ENCODE measurements at places on chromosomes 1 and 21.
A peak's percentile ranks its signal among the peaks of the same experiment; 100 is the strongest.

GRCh38 chr1:160713161-160713560 lies 1.5 kb upstream of the CD48 start:
- DNase-seq, result no peak

GRCh38 chr1:160789702-160790611 lies 6.0 kb upstream of the LY9 start:
- DNase-seq, result no peak

GRCh38 chr1:82091729-82092128 lies 291.0 kb downstream of the ADGRL2 start:
- peak; percentile 30 for DNase-seq

- DNase-seq, result peak; percentile 89
Measured at GRCh38 chr1:203673550-203674411, 47.1 kb downstream of the ATP2B4 start.

- DNase-seq, result no peak
Measured at GRCh38 chr1:42479621-42480020, 16.5 kb downstream of the CCDC30 start.

DNA sequence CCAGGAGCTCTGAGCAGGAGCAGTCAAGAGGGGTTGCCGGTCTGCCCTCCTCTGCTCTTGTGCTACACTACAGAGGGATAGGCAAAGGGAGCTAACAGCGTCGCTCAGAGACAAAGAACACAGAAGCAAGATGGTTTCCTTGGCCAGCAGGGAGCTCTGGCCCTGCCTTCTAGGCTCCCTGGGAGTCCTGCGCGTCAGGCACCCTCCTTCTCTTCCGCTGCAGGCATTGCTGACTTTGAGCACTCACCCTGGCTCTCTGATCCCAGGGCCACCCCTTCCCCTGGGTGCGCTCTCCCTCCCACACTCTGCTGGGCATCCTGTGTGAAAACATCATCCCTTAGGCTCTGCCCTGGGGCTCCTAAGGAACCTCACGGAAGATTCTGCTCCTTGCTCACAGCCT lies 489 bp downstream of the TNNI1 start:
- DNase-seq, result no peak

- DNase-seq, result no peak
Measured at GRCh38 chr1:32830092-32830852, 12.8 kb downstream of the S100PBP start.

DNA sequence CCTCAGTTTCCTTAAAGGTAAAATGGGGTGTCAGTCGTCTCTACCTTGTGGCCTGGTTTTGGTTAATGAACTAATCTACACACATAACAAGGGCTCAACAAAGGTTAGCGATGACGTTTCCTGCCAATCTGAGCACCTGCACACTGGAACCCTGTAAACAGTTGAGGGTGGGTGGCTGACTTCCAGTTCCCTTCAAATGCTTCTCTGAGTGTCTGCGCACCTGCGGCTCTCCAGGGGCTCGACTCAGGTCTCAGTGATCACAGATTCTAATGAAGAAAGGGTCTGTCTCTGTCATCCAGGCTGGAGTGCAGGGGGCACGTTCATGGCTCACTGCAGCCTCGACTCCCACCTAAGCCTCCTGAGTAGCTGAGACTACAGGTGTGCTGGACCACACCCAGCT lies 3.3 kb upstream of the AGPAT3 start:
- no peak for DNase-seq

- peak; percentile 59 for DNase-seq
Measured at GRCh38 chr1:91564888-91565701, 64.4 kb downstream of the CDC7 start.

GRCh38 chr21:36761685-36762084 lies 62.8 kb downstream of the SIM2 start:
- no peak for DNase-seq

- peak; percentile 26 for DNase-seq
Measured at GRCh38 chr1:33903210-33903589, 39.3 kb downstream of the HMGB4 start.

GRCh38 chr1:81192647-81193642 lies 607.8 kb upstream of the ADGRL2 start:
- no peak for DNase-seq

Measured in fibroblast of skin of scalp (primary cell).